ENCODE measurements at places on chromosomes 5 and 9.
A peak's percentile ranks its signal among the peaks of the same experiment; 100 is the strongest.

DNA sequence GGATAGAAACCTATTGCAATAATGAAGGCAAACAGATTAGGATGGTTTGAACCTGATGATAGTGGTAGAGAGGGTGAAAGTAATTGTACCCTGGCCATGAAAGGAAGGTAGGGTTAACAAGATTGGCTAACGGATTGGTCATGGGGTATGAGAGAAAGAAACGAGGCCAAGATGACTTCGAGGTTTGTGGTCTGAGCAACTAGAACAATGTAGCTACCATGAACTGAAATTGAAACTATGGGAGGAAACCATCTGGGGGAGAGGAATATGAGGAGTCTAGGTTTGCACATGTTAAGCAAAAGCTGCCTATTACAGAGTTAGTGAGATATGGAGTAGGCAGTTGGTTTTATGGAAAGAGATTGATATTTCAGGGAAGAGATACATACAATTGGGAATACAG, 406.0 kb downstream of the PRELID2 start:
- no peak for DNase-seq

DNA sequence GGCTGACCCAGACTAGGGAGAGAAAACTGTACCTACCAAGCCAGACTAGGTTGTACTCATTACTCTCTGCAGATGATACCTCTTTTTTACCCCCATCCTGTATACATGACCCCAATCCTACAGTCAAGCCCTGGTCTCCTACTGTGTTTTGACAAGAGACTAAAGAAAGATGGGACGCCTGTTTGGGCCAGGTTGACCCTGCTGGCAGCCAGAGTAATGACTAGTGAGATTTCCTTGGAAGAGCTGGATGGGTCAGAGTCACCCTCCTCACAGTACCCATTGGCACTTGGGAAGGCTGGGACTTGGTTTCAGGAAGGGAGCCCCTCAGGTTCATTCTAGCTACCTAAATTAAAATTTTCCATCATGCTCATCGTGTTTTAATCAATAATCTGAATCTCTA, 89.7 kb upstream of the NR4A3 start:
- DNase-seq, result no peak

DNA sequence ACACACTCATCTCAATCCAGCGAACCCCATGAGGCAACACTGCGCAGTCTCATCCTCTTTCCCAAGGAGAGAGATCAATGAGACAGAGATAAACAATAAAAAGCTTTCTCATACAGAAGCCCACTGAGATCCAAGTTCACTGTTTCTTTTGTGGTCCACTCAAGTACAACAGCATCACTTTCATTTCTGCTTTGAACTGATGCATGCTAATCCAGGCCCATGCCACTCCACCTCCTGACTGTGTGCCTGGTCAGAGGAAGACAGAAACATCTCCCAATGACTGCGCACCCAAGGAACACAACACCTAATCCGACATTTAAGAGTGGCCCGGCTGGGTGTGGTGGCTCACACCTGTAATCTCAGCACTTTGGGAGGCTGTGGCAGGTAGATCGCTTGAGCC, 104.0 kb downstream of the SERINC5 start:
- no peak for DNase-seq

DNA sequence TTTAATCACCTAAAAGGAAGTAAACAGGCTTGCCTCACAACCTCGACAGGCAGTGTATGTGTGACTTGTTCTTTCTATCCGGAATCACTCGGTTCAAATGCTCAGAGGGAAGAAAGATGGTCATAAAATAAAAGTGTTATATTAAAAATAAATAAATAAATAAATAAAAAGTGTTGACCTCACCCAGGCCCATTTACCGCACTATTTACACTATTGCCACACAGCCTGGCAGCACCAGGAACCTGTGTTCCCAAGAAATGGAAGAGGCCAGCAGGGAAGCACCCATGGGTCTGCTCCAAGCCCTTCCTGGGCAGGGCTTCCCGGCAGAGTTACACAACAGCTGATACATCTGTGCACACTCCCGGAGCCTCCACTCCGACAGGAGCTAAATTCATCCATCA, 127.9 kb downstream of the EFNA5 start:
- DNase-seq, result peak; percentile 55

DNA sequence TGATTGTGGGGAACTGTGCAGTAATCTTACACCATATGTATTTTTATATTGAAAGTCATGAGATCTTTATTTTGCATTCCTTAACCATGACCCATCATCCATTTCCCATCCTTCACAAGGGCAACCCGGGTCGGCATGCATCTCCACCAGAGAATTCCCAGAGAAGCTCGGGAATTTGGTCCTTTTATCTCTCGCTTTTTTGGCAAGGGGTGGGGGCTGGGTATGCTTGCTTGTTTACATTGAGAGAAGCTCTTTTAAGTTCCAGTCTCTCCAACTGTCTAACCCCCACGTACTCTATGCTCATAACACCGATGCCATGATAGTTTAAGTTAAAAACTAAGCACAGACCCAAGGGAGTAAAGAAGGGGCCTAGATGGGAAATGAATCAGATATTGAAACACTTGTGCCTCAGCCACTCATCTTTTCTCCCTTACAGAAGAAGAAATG, 109.9 kb upstream of the NFIB start:
- no peak for DNase-seq

DNA sequence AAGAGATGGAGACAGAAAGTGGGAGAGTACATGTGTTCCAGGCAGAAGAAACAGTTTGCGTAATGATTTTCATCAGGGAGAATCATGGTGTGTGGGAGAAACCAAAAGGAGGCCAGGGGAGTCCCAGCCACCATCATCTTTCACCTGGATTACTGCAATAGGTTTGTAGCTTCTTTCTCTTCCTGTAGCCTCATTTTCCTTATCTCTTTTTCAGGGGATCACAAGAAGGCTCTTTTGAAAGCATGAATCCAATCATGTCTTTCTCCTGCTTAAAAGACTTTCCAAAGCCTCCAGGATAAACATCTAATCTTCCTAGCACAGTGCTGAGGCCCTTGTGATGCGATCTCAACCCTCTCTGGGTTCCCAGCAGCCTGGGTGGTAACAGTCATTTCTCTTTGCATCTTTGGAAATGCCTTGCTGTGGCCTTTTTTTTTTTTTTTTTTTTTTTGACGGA, 10.3 kb upstream of the GPBP1 start:
- no peak for DNase-seq

DNA sequence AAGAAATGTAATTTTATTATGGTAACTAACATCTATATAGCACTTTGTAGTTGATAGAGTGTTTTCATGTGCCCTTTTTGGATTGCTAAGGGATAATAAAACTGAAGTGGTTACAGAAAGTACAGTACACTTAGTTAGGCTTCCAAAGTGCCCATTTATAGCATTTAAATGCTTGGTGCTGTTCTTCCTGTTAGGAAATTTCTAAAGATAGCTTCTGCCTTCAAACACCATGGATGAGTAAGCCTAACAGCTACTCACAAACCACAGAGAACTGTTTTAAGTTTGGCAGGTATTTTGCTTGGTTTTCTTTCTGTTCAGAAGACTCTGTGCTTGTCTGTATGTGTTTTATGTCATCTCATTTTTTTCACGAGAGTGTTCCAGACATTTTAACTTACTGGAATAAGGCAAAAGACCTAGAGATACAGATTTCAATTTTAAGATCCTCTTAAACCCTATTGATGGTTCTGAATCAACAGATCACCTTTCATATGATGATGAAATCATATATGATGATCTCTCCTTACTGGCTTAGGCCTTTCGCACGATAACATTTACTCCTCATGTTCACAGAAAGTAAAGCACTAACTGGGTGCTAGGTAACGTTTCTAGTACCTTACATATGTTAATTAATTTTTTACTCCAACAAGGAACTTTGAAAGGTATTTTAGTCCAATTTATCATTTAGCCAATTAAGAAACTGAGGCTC, 4.4 kb downstream of the RIMOC1 start:
- no peak for DNase-seq

GRCh38 chr5:121027636-121028035, 563.5 kb downstream of the PRR16 start:
- DNase-seq, result no peak

DNA sequence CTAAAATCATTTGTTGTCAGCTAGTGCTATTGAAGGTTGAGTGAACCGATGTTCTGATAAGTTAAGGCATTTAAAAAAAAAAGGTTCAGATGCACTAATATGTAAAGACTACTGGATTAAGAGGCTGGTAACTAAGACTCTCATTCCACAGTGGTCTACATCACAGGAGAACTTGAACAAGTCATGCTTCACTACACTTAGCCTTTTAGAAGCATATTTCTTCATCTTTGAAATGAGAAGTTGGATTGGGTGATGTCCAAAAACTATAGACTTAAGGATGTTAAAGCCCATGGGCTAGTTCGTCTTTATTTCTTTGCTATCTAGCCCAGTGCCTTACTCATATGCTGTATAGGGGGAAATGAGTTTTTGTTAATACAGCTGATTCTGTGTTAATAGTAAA, 107.2 kb downstream of the NDUFS4 start:
- DNase-seq, result no peak

GRCh38 chr5:75951716-75952115, 131.5 kb upstream of the SV2C start:
- no peak for DNase-seq

DNA sequence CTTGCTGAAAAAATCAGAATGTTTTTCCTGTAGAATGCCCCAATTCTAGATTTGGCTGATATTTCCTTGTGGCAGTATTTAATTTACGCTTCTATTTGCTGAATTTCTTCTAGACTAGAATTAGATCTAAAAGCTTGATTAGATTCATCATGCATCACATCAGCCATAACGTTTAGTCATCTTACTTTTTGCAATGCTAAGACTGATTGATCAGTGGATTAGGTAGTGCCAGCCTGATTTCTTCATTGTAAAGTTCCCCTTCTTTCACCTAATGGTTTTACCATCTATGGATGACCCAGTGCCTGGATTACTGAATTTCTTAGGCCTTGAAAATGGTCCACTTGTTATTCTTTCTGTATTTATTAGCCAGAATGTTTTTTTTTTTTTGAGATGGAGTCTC, 83.9 kb downstream of the PBX3 start:
- no peak for DNase-seq

GRCh38 chr9:106922026-106922425, 59.1 kb downstream of the ZNF462 start:
- peak; percentile 38 for DNase-seq

DNA sequence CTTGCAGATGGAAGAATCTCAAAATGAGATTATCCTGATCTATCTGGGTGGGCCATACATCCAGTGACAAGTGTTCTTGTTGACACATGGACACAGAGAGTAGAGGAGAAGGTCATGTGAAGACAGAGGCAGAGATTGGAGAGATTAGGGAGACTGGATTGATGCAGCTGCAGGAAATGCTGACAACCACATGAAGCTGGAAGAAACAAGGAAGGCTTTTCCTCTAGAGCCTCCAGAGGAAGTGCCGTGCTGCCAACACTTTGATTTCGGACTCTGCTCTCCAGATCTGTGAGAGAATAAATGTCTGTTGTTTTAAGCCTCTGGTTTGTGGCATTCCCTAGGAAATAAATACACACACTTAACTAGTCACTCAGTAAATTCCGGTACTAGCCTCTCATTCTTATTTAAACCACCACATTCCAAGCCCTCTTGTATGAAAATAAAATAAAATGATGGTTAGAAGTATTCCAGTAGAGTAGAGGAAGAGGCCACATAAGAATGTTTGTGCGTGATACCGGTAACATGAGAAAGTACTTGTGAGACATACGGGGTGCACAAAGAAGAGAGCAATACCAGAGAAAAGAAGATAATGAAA, 110.9 kb upstream of the DMAC1 start:
- DNase-seq, result no peak

GRCh38 chr5:133467335-133467779, 145.0 kb downstream of the FSTL4 start:
- DNase-seq, result no peak

- peak; percentile 96 for DNase-seq
Observed at GRCh38 chr9:35748858-35749514, at the start of the genes GBA2 and RGP1. Gene GBA2, minus strand, starts transcription at chr9:35749228. Its CDS starts 524 bp downstream, at chr9:35748704. Gene RGP1, plus strand, starts transcription at chr9:35749287. Its CDS starts 469 bp downstream, at chr9:35749756.

DNA sequence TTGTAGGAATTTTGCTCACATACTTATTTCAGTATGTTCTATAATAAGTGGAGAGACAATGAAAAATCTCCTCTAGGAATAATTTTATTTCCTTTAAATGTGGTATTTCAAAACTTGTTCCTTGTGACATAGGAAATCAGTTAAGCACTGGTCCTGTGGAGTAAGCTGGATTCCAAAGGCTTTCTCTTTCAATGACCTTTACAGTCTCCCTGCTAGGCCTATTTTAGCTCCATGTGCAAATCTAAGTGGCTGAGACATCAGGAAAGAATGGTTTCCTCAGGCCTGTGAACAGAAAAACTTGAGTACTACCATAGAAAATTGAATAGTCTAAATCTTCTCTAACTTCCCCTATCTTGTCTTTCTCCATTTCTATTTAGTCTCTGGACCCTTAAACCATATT, 514.2 kb upstream of the TLE4 start:
- no peak for DNase-seq

GRCh38 chr5:80962630-80963520, 2.7 kb downstream of the RASGRF2 start:
- DNase-seq, result no peak

DNA sequence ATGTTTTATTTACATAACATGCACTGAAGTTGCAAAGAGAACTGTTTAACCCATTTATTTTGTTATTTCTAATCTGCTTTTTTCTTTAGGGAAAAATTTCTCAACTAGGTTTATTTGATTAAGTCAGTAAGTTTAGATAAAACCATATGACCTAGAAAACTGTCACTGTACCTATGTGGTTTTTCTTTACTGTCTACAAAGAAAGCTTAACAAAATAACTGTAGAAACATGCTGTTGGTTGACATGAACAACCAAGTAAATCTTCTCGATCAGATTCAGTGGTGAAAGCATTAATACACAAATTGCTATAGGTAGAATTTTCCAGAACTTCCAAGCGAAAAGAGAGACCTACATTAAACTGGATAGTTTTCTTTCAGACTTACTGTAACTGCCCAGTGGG, 137.4 kb downstream of the PCSK5 start:
- no peak for DNase-seq

GRCh38 chr5:78661691-78662090, 13.1 kb upstream of the LHFPL2 start:
- DNase-seq, result no peak

GRCh38 chr5:132263548-132264261, 6.2 kb downstream of the PDLIM4 start:
- no peak for DNase-seq

- no peak for DNase-seq
Observed at GRCh38 chr9:105242557-105242956, 1.9 kb upstream of the SLC44A1 start.

DNA sequence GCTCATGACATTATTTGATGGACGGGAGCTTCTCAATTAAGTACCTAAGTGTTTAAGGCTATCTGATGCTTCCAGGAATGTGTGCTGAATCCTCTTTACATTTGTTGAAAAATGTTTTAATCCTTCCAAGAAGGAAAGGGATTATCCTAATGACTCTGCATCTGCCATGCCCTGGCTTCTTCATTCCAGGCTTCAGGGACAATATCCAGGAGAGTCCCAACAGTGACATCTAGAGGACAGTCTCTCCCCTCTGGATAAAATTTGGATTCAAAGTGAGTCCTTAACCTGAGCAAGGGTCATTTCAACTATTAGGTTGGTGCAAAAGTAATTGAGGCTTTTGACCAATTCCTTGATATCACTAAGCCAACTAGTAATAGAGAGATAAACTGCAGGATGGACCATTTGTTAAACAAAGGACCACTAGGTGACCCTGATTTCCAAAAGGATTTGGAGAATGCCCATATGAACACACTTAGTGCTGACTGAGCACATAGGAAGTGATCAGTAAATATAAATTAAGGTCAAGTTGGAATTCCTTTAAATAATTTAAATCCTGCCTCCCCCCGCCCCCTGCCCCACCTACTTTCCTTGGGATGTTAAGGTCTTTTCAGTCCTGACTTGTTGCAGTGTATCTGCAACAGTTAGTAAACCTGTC, 19.1 kb downstream of the TNFSF8 start:
- DNase-seq, result peak; percentile 60

All from small intestine (tissue), 16 donors.